ENCODE measurements at places on chromosomes 2 and 18.
A peak's percentile ranks its signal among the peaks of the same experiment; 100 is the strongest.

GRCh38 chr2:190533968-190534309, 583 bp downstream of the NEMP2 start:
- DNase-seq, result peak; percentile 66

DNA sequence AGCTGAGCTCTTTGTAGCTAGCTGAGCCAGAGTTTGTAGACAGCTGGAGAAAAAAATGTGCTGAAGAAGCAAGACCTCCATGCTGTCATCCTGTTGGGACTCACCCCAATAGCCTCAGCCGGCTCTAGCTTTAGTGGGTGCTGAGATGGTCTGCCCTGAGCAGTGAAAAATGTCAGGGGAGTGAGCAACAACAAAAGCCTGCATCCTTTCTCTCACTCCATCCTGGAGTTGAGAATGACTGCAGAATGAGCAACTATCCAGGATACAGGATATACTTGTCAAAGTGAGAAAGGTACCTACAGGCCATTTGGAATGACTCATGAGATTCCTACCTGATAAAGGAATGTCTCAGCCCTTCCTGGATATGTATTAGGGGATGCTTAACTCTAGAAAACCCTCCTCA, 146.1 kb upstream of the DLX2 start:
- DNase-seq, result no peak

- peak; percentile 65 for DNase-seq
Observed at GRCh38 chr2:100381240-100381639, 36.2 kb downstream of the CHST10 start.

DNA sequence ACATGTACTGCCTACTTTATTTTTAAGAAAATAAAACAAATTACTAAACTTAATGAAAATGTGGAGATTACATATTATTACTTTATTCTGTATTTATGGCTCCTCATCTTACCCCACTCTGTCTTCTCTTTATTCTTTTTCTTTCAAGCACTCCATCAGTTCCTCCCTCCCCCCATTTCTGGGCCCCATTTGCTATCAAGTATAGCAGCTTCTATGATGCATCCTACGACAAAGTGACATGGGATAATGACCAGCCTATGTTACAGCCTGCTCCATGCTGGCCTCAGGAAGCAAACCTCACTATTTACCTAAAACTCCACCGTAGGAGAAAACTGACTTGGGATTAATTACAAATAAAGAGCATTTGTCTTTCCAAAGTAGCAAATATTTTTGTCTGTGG, 58.8 kb downstream of the RND3 start:
- no peak for DNase-seq

DNA sequence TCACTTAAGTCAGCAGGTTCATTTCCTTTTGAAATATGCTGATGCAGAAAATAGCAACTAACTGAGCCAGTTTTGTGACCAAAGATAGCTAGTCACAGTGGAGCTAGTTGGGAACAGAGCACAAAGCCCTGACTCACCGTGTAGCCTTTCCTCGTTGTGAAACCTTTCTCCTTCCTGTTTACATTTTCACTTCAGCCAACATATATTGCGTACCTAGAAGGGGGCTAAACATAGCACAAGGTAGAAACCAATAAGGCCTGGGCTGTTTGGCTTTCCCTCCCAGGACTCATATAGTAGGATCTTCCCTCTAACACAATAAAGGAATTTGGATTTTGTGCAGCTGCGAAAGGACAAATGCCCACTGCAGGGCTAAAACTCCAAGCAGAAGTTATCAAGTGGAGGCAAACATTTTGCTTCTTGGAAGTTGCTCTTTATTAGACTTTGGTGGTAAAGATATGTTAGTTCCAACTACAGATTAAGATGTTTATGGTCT, 24.5 kb upstream of the LPIN2 start:
- no peak for DNase-seq

DNA sequence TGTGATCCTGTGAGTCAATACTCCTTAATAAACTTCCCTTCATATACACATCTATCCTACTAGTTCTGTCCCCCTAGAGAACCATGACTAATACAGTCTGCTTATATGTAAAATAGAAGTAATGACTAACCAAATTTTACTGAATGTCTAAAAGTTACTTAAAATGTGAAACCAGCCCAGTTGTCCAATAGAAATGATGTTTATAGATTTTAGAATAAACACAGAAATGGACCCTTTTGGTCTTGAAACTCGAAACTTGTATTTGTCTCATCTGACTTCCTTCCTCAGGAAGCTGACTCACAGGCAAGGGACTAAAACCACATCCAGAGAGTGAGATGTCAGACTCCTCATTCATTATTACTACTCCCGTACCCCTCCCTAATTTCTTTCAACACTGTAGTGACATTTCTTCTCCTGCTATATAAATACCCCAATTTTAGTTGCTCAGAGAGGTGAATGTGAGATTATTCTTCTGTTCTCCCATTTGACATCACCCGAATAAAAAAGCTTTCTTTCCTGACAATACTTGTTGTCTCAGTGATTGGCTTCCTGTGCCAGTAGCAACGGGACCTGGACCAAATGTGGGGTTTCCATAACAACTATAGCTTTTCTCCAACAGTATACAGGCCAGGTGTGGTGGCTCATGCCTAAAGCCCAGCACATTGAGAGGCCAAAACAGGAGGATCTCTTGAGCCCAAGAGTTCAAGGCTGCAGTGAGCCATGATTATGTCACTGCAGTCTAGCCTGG, 486.0 kb downstream of the ERBB4 start:
- no peak for DNase-seq

DNA sequence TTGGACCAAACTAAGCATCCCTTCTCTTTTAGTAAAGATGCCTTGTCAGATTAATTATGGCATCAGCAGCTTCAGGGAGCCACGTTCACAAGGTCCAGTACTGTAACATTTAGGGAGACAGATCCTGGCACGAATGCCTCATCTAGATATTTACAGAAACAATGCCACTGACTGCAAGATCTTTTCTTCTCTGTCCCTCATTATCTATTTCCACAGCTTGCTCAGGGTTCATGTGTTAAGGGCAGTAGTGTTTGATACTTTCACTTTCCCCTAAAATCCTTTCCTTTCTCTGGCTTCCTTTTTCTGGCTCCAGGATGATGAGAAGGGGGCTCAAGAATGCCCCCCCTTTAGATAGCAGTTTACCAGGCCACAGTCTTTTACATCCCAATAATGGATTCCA, 393.9 kb downstream of the BCL11A start:
- DNase-seq, result no peak

DNA sequence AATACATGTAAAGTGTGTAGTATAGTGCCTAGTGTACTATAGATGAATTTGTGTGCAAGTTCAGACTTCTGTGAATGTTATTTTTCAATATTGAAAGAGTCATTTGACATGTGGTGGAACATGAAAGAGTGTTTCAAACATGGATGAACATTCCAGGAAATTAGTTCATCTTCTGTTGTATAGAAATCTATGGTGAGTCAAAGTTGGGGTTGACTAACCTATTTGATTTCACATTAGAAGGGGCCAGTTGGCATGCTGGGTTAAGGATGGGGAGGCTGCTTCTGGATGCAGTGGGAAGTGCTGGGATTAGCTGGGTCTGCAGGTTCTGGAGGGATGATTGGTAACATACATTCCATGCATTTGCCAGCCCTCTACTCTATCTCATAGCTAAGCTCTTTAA, 50.6 kb downstream of the LYPD6B start:
- no peak for DNase-seq

- peak; percentile 32 for DNase-seq
Observed at GRCh38 chr2:54524226-54524991, 68.3 kb downstream of the SPTBN1 start.

All from stimulated activated naive CD8-positive, alpha-beta T cell treated with anti-CD3 and anti-CD28 coated beads, Interleukin-15, amount 100 ng/mL, for 72 hours (primary cell).